ENCODE measurements at places on chromosomes 5 and 9.

DNA sequence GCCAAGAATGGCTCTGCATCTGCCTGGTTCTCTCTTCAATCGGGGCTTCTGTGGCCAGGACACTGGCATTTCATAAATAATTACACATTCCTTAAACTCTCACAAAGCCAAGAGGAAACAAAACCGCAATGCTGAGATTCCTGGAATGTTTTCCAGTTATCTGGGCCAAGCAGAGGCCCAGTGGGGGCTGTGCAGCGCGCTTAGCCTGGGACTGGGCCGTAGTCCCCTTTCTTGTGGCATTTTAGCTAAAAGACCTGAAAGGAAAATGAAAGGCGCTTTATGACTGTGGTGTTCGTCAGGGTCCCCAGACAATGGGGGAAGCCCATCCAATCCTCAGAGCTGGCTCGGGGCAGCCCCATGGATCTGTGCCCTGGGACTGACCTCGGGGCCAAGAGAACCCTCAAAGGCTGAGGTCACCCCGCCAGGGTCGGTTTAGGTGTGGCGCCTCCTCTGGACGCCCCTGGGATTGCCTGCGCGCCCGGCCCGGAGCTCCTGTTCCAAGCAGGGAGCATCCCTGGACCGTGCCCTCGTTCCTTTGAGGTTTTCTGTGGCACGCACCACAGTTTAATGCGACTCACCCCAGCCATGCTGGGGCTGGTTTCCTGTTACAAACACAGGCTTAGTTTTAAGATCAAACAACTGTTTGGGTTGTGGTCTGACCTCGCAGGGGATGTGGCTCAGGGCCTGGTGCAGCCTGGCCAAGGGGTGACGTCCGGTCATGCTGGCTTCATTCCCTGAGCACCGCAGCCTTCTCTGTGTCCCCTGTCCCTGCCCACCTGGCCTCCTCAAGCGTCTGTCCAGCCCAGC, 51.5 kb upstream of the NKD2 start:
- peak; percentile 43 for DNase-seq

- DNase-seq = no peak
Measured at GRCh38 chr9:97759581-97760288, 62.6 kb upstream of the XPA start.

- DNase-seq = no peak
Measured at GRCh38 chr5:34409373-34409772, 246.8 kb upstream of the RAI14 start.

DNA sequence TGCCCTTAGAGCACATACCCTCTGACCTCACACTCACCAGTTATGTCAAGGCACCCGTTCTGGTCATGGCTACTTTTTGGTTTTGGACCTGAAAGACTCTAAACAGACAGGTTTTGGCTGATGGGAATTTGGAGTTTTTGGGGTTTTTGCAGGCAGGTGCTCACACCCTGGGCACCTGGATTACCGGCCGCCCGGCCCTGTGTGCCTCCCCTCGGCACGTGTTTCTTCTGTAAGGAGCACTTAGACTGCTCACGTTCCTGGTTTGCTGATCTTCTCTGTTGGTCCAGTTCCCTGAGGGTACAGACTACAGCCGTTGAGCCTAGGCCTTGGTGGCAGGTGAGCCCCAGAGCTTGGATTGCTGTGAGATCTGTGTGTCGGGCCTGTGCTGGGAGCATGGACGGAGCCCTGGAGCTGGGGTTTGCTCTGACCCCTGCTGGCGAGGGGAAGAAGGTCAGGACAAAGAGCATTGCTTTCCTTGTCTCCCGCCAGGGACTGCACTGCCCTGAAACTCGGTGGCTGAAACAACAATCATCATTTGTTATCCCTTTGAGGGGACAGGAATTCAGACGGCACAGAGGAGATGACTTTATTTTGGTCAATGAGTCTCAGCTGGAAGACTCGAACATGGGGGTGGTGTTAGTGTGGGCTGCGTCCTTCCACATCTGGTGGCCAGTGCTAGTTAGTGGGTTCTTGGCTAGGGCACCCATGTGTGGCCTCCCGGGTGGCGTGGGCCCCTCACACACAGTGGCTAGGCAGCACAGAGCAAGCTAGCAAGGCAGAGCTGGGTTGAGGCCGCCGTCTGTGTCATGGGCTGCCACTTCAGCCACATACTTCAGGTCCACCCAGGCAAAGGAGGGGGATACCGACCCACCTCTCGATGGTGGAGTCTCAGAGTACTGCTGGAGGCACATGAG, 76.4 kb downstream of the EHMT1 start:
- DNase-seq = no peak

DNA sequence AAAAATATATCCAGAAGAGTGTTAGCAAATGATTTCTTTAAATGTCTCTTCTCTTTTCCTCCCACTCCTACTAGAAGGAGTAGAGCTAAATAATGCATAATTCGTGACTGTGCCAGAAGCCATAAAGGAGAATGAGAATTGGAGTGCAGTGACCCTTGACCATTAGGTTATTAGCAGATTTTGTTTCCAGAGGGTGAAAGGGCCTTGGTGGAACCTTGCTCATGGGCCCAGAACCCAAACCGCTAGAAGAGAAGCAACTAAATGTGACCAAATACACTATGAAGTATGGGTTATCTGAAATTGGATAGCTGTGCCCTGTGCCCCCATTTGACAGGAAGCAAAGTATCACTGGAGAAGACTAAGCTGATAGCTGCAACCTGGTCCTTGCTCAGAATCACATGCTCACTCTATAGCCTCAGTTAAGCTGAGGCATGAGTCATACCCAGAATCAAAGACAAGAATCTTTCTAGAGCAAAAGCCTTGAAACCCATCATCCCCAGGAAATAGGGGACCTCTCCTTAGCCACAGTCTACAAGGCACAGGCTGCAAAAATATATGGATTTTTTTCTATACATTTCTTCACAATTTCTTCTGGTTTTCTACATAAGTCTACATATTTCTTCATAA, 36.3 kb downstream of the CAPSL start:
- DNase-seq = no peak

DNA sequence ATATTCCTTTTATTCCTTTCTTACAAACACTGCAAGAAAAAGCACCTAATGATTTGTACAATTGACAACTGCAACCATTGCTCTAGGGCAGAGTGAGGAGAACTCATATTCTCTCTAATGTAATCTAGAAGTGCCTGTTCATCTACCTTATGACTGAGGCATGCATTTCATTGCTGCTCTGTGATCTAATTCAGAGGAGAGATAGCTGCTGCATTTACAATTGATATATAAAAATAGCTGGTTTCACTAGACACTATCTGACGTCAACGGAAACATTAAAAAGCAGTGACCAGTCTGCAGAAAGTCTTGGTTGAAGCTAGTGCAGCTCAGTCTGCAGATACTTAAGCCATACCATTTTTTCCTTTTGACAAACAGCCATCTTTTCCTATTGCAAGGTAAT, 72.8 kb upstream of the C6 start:
- DNase-seq = no peak

DNA sequence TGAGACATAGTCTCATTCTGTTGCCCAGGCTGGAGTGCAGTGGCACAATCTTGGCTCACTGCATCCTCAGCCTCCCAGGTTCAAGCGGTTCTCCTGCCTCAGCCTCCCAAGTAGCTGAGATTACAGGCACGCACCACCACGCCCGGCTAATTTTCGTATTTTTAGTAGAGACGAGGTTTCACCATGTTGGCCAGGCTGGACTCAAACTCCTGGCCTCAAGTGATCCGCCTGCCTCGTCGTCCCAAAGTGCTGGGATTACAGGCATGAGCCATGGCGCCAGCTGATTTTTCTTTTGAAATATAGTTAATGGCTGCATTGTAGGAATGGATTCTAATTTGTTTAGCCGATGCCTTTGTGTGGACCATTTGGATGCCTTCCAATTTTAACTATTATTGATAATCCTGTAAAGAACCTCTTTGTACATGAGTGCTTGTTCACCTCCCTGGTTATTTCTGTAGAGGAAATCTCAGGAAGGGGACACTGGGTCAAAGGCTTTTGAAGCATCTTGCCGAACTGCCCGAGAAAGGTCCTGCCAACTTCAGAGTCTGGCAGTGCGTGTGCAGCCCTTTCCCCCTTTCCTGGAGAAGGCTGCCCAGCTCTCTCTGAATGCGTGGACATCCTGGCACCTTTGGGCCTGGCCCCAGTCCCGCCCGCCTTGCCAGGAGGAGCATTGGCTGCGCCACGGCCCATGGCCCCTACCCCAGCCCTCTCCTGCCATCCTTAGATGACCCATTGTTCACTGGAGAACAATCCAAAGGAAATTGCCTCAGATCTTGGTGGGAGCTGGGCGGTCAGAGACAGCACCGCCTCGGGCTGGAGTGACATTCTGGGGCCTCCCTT, 8.9 kb upstream of the NUP214 start:
- no peak for DNase-seq

DNA sequence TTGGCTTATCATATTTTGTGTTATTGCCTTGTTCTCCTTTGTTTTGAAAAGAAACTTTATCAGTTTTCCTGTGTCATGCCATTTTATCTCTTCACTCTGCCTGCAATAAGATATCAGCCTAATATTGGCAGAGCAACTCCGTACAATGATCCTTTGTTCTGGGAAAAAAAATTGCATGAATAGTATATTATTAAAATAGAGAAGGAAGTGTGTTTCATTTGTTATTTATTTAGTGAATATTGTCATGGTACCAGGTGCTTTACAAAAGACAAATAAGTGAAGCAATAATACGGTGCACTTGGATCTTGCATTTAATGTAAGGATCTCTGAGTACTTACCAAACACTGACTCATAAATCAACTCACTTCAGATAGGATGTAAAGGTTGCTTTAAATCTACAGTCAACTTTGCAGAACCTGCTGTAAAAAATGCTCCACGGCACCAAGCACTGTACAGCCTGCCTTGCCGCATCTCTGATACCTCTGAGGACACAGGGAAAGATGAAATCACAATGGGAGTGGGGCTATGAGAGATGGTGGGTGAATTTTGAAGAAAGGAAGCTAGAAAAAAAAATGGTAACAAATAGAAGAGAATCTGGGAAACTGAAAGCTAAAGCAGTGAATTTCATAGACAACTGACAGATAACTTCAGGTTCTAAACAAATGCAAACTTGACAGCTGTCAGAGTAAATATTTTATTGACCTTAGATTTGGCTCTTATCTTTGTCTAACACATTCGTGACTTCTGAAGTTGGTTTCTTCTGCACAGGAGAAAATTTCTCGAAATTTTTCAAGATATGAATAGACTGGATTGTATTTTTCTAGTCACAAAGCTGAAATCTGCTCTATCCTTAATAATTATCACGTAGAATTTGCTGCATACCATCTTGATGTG, 232.1 kb downstream of the ENC1 start:
- DNase-seq = no peak

DNA sequence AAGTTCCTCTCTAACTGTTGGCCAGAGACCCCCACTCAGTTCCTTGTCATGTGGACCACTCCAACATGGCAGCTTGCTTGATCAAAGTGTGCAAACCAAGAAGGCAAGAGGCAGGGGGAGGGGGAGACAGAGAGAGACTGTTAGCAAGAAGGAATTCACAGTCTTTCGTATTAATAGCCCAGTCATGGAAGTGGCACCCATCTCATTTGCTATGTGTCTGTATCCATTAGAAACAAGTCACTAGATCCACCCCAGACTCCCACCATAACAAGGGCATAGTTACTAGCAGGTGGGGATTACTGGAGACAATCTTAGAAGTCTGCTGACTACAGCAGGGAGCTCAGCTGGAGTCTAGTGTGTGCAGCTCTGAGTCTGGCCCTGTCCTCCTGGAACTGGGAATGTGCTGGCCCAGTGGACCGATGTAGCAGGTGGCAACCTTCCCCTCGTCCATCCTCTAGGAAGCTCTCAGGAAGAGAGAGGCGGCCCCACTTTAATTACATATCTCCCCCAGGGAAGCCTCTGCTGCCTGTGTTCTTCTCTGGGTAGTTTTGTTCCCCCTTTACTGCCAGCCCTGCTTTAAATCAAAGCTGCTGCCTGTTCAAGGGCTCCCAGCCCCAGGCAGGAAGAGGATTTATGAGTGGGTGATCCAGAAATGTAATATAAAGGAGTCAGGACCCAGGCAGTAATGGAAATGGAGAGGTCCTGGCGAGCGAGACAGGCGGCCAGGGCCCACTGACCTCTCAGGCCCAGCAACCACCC, 47.8 kb upstream of the ALDH1B1 start:
- DNase-seq = no peak

DNA sequence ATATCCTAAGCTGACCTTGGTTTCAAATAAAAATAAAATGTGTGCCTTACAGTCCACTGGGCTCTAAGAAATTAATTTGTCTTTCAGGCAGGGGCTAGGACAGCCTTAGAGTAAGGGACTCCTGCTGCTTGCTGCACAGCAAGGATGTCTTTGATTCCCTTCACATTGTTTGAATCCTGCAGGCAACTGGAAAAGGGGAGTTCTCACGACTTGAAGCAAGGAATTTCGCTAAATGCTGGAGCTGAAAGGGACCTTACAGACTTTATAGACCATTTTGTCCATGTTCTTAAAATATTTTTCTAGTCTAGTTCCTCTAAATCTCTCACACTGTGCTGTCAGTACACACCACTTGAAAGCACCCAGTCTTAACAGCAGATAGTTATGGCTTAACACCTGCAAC, 35.6 kb downstream of the FBXW11 start:
- DNase-seq = no peak

- no peak for DNase-seq
Measured at GRCh38 chr5:110343616-110344015, 382.9 kb downstream of the TMEM232 start.

DNA sequence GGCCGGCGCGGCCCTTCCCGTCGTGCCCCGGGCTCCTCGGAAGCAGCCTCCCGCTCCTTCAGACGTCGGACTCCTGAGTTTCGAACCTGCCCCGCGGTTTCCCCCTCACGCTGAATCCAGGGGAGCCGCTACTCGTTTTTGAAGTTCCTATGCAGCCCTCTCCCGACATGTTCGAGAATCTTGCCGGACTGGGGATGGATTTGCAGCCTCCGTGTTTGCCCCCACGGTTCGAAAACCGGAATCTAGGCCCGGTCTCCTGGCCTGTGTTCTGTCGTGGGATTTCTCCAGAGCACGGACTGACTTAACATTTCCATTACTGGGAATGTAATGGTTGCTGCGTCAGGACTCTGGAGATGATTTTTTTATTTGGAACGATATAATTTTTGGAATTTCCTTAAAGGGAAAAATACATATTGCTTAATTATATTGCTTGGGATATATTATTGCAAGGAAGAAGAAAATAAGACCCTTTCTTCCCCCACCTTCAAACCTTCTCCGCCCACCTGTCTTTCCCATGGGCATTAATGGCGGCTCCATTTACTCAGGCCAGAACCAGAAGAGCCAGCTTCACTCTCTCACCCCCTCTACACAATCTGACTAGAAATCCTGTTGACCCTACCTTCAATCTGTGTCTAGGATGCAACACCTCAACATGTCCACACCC, 8.5 kb upstream of the MGAT1 start:
- no peak for DNase-seq

- DNase-seq = peak; percentile 95
Measured at GRCh38 chr5:148965511-148966265, 97.2 kb downstream of the SH3TC2 start.

DNA sequence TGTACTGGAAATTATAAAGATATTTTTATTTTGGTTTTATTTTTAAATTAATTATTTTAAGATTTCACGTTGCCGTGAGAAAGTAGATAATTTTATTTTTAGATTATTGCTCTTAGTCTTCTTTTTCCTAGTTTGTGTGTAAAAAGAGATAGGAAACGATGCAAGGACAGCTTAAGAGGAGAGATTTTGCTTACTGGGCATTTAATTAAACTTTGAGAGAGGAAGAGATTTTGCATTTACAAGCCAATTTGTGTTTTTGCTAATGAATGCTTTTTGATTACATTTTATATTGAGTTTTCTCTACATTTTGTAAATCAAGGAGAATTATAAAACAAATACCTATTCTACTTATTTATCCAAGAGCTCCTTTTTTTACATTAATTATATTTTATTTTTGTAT, 64.0 kb downstream of the ARHGEF28 start:
- no peak for DNase-seq

- DNase-seq = no peak
Measured at GRCh38 chr5:126000507-126000906, 422.7 kb upstream of the GRAMD2B start.

All from amniotic stem cell (primary cell).